ENCODE measurements at places on chromosomes 7 and 10.

DNA sequence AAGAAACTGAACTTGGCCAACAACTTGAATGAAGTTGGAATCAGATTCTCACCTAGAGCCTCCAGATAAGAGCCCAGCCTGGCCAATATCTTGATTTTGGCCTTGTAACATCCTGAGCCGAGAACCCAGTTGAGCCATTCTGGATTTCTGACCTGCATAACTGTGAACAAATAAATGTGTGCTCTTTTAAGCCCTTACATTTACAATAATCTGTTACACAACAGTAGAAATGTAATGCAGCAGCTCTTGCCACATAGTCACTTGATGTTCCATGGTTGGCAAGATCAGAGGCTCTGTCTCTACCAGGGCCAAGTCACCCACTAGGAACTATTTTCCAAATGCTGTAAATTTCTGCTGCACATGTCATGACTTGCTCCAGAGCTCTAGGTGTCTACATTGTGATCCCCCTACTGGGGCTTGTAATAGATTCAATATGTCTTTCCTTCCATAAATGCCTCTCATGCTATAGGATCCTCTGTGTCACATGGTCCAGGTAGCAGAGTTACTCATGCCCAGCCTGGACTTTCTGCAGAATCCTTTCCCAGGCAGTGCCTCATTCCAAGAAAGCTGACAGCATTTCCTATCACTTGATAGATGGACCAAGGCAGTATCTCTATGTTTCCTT lies 11.4 kb upstream of the RBM20 start:
- DNase-seq, result no peak

- no peak for DNase-seq
Measured at GRCh38 chr7:44469461-44470134, 20.9 kb downstream of the NUDCD3 start.

DNA sequence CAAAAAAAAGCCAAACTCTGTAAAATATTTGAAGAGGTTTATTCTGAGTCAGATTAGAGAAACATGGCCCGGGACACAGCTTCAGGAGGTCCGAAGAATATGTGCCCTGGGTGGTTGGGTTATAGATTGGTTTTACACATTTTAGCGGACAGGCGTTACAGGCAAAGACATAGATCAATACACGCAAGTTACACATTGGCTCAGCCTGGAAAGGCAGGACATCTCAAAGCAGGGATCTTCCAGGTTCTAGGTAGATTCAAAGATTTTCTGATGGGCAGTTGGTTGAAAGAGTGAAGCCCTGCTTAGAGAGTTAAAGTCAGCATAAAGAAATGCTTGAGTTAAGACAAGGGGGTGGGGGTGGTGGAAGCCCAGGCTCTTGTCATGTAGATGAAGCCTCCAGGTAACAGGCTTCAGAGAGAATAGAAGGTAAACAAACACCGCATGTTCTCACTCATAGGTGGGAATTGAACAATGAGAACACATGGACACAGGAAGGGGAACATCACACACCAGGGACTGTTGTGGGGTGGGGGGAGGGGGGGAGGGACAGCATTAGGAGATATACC lies 464.3 kb upstream of the ADARB2 start:
- DNase-seq, result no peak

GRCh38 chr10:44973323-44974081 lies 5.1 kb downstream of the DEPP1 start:
- no peak for DNase-seq

DNA sequence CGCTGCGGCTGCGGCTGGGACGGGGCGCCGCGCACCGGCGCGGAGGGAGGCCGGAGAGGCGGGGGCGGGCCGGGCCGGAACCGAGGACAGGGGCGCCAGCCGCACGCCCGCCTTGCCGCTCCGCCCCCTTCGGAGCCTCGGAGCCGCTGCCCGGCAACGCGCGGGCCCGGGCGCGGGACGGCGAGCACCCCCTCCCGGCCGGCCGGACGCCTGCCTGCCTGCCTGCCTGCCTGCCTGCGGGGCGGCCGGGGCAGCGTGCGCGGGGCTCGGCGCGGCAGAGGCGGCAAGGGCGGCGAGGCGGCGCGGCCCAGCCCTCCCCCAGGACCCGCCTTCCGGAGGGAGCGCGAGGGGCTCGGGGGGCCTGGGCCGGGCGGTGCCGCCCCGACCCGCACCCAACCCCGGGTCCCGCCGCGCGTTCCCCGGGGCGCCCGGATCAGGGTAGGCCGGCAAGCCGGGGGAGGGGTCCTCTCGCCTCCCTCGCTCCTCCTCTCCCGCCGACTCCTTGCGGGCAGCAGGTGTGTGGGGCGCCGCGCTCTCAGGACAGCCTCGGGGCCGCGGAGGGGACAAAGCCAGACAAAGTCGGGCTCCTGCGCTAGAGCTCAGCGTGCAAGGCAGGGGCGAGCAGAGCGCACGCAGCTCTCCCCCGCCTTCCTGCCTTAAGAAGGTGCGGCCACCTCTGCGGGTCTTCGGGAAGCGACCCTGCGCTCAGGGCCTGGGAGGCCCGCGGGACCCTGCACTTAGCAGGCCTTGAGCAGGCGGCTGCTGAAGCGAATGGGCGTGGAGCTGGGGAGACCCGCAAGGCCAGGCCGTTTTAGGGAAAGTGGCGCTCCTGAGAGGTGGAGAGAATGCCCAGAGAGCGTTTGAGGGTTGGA lies at the start of gene KIAA1549:
Gene KIAA1549 (minus strand): TSS at position 58 of the 872 bp plus-strand sequence. CDS start 120 bp downstream, outside the sequence.
- no peak for DNase-seq
